Stimulated activated CD4-positive, alpha-beta T cell treated with anti-CD3 and anti-CD28 coated beads, Interleukin-1b, Interleukin-23, amount 100 ng/mL, for 1 hour (primary cell): ENCODE measurements at places on chromosomes 11 and 22.

DNA sequence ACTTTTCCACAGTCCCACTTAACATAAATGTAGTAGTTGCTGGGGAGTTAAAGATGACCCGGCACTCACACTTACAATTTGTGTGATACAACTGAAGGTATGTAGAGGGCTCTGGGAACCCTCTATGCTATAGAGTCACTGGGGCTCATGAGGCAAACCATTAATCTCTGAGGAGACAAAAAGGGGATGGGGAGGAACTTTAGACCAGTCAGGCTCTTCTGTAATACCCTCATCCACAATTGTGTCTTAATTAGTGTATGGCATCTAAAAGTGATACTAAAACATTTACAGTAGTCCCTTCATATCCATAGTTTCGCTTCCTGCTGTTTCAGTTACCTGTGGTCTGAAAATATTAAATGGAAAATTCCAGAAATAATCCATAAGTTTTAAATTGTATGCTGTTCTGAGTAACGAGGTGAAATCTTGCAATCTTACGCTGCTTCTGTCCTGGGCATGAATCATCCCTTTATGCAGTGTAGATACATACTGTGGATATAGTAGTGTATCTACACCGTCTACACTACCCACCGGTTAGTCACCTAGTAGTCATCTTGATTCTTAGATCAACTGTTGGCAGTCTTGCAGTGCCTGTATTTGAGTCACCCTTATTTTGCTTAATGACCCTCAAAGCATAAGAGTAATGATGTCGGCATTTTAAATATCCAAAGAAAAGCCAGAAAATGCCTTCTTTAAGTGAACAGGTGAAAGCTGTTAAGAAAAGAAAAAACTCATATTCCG lies 12.2 kb downstream of the CBL start:
- no peak for DNase-seq

- no peak for DNase-seq
Observed at GRCh38 chr22:38066381-38067027, 9.3 kb downstream of the PICK1 start.

DNA sequence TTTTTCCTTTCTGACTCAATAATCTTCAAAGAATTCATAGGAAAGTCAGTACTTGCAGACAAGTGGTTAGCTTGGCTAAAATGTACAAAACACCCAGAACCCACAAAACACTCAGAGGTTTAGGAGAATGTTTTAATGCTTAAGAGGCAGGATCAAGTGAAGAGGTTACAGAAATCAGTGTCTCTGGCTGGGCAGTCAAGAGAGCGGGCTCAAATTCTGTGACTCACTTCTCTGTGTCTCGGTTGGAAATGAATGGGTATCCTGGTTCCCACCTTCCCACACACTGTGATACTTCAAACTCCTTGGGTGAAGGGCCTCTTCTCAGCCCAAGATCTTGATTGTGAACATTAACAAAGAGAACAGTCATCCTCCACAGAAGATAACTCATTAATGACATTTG lies 3.8 kb downstream of the MPEG1 start:
- DNase-seq = no peak

GRCh38 chr11:96264364-96264763 lies 78.6 kb downstream of the MAML2 start:
- no peak for DNase-seq

GRCh38 chr22:30171008-30171407 lies 75.6 kb downstream of the LIF start:
- no peak for DNase-seq

- DNase-seq = no peak
Observed at GRCh38 chr11:119615882-119616196, 113.2 kb downstream of the NECTIN1 start.

DNA sequence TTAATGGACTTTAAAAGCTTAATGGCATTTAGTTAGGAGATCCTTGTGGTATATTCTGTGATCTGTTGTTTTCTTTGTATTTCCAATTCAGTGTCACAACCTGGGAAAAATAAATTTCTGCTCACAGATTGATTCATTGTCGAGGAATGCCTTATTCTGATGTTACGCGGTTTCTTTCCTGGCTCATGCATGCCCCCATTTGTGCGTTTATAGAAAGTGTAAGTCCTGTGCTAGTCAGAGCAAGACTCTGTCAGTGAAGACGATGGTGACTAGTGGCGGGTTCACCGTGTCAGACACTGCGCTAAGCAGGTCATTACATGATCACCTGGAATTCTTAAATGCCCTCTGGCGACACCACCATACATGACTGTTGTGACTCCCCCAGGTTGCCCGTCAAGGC lies 169.4 kb downstream of the TBC1D22A start:
- DNase-seq = no peak

DNA sequence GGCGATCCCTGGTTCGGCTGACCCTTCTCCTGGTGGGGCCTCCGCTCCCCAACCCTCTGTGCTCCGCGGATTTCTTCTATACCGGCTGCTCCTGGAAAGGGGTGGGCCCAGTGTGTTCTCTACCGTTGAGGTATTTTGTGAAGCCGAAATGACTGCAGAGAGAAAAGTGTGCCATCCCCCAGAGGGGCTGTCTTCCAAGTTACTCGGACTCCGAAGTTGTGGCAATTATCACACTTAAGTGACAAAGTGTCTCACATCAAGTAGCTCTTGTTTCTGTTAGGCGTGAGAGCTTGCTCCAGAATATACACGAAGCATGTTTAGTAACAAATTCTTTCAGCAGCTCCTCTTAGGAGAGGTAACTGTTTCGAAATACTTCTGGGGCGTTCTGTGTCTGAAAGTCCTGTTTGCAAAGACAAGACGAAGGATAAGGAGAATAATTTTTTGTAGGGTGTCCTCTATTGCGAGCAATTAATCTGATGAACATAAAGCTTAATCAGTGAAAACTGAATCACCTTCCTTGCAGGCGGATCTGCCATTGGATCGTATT lies 434 bp downstream of the XPNPEP3 start:
- no peak for DNase-seq

- DNase-seq = no peak
Observed at GRCh38 chr11:112580864-112581263, 320.2 kb upstream of the PLET1 start.

GRCh38 chr11:124646148-124646547 lies 23.5 kb downstream of the TBRG1 start:
- no peak for DNase-seq

DNA sequence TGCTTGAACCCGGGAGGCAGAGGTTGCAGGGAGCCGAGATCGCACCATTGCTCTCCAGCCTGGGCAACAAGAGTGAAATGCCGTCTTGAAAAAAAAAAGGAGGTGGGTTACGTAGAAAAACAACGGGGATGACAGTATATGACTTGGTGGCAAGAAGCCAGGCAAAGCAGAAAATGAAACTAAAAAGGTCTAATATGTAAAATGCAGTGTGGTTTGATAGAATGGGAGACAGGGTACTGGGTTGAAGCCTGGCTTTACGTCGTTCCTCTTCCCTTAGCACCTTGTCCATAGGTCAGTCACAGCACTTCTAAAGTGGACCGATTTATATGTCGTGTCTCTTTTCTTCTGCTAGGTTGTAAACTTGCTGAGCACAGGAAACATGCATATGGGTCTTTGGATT lies 274.9 kb upstream of the ZC3H12C start:
- DNase-seq = no peak

DNA sequence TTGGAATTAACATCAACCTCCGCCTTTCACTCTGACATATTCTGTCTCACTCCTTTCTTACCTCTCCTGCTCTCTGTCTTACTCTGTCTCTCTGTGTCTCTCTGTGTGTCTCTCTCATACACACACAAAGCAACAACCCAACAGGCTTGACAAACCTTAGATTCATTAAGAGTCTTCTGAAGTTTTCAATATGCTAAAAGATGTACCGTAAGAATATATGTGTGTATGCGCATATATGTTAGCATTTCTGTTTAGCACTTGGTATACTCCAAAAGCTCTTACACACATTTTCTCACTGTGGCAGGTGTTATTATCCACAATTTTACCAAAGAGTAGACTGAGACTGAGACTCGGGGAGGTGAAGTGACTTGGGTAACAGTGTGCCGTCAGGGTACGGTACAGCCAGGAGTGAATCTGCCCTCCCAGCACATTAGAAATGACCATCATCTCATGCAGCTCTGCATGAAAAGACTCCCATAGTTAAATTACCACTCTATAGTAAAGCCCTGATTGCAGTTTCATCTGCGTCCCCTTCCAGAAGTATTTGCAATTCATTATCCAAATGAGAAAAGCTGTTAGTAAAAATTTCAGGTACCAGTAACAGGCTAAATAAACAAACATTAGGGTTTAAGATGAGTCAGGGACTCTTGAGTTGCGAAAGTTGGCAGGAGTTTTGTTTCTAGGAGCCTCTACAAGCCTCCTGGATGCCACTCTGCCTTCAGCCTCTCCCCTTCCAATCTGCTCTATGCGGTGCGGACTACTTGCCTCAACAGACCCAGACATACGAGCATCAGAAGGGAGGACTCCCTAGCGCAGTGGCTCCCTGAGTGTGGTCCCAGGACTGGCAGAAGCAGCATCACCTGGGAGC lies 195.2 kb upstream of the TMEM45B start:
- no peak for DNase-seq

DNA sequence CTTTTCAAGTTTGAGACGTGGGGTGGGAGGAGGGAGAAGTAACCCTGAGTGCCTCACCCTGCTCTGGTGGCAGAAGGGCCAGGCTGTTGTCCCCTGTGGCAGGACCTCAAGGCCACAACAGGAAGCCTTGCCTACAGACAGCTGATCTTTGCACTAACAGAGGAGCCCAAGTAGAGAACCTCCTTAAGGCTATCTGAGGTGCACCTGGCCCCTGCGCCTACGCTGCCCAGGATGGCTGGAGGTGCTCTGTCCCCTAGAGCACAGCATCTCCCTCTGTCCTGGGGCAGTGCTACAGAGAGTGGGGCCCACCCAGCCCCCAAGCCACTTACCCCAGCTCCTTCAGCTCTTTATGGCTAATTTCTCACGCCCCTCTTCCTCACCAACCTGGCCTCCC lies 27.0 kb downstream of the MYO7A start:
- no peak for DNase-seq

DNA sequence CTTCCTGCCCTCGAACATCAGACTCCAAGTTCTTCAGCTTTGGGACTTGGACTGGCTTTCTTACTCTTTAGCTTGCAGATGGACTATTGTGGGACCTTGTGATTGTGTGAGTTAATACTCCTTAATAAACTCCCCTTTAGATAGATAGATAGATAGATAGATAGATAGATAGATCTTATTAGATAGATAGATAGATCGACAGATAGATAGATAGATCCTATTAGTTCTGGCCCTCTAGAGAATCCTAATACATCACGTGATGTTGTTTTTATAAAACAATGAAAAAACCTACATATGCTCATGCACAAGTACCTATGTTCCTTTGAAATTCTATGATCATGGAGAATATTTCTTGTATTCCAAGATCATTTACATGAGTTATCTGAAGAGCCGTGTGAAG lies 23.9 kb downstream of the APOBEC3H start:
- no peak for DNase-seq

DNA sequence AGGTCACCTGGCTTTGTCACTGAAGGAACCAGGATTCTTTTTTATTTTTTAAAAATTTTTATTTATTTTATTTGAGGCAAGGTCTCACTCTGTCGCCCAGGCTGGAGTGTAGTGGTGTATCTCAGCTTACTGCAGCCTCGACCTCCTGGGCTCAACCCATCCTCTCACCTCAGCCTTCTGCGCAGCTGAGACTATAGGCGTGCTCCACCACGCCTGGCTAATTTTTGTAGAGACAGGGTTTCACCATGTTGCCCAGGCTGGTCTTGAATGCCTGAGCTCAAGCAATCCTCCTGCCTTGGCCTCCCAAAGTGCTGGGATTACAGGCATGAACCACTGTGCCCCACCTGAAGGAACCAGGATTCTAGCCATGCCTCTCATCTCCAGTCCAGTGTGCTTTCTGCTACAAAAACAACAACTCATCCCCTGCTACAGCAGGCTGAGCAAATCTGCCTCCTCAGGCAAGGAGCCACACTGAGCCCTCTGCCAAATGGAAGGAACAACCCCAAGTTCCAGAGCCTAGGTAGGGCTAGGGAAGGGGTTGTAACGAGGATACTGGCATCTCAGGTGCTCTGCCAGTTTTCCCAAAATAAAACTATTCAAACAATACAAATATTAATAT lies 2.6 kb upstream of the PEX26 start:
- DNase-seq = no peak

GRCh38 chr11:125787827-125788226 lies at the start of gene PATE3:
Gene PATE3, plus strand, starts transcription at chr11:125788127. Its CDS starts 25 bp downstream, at chr11:125788152.
- no peak for DNase-seq

GRCh38 chr11:73757598-73757997 lies 3.3 kb downstream of the RAB6A start:
- no peak for DNase-seq

- DNase-seq = no peak
Observed at GRCh38 chr11:76392870-76393269, 11.7 kb downstream of the GVQW3 start.

GRCh38 chr11:61628662-61628970 lies 47.7 kb upstream of the SYT7 start:
- no peak for DNase-seq

GRCh38 chr11:75814363-75814676 lies 690 bp upstream of the UVRAG start:
- DNase-seq = no peak

- DNase-seq = no peak
Observed at GRCh38 chr11:64268025-64268892, 16.2 kb downstream of the BAD start.

DNA sequence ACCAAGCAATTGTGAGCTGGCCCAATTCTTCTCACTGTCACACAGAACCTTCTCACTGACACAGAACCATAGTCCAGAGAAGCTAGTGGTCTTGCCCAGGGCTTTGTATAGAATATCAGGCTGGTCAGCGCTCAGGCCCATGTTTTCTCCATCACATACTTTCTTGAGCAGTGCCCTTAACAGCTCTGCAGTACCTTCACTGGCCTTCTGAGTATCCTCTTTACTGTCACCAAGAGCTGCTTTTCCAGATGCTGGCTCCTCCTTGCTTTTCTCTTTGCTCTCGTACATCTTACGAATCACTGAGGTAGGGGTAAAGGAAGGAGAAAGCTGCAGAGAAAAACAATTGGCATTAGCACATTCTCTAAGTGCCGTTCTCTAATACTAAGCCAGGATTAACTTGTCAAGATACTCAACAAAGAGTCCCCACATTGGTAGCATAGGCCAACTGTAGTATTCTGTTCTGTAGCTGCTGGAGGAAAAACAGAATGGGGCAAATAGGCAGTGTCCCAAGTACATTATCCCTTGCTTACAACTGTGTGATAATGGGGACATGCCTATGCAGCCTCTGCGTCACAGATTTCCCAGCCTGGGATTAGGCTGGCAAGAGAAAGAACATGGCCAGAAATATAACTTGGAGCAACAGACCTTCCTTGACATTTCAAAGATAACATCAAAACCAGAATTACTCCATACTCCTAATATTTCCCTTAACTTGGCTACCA lies 43.5 kb downstream of the DRG1 start:
- no peak for DNase-seq
